ENCODE measurements at places on chromosomes 2 and 18.
A peak's percentile ranks its signal among the peaks of the same experiment; 100 is the strongest.

DNA sequence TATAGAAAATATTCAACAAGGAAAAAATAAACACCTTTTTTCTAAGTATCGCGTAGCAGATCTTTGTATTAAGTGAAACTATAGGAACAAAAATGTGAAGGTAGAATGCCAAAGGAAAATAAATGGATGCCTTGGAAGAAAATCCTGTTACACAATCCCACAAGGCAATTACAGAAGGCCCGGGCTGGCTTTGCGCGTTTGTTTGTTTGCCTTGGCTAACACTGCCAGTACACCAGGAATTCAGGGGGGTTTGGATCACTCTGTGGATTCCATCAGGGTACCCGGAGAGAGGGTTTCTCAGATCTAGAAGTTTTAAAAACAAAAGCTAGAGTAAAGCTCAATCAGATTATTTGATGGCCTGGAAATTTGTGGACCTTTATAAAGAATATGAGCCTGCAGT, 478.3 kb downstream of the FBXO15 start:
- no peaks in the 10 kb centered on the region for H3K36me3 ChIP-seq
- no peak overlapping the region for H3K27ac ChIP-seq
- H3K27me3 ChIP-seq = no peaks in the 10 kb centered on the region
- no peaks in the 10 kb centered on the region for H3K4me1 ChIP-seq

DNA sequence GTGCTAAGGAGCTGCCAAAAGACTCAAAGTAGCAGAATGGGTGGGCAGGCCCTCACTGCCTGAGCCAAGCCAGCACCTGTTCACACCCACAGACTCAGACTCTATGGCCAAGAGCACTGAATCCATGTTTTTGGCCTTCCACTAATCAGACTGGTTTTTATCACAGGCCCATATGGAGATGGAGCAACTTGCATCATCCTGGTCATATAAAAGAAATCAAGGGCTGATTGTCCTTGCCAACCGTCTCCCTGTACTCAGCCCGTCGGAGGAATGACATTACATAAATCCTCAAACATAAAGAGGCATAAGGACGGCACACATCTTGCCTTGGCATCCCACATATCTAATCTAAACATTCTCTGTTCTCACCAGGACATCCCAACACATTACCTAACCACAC, 66.7 kb downstream of the MARCHF4 start:
- H3K36me3 ChIP-seq = no peaks in the 10 kb centered on the region
- DNase-seq = no peak
- H3K27me3 ChIP-seq = peaks cover 9% of the 10 kb centered on the region

- no peaks in the 10 kb centered on the region for H3K27me3 ChIP-seq
- no peak for DNase-seq
- H3K27ac ChIP-seq = no peak overlapping the region
- H3K36me3 ChIP-seq = no peaks in the 10 kb centered on the region
These were observed 29.6 kb downstream of the CYRIA start for GRCh38 chr2:16635791-16636699.

- H3K27me3 ChIP-seq = no peaks in the 10 kb centered on the region
- no peak overlapping the region for H3K4me3 ChIP-seq
- DNase-seq = no peak
- H3K27ac ChIP-seq = no peak overlapping the region
These were observed 338.0 kb downstream of the TDRD15 start for GRCh38 chr2:21461754-21462240.

GRCh38 chr2:9333591-9334171, 89.6 kb downstream of the ITGB1BP1 start:
- H3K4me3 ChIP-seq = no peak overlapping the region
- no peak for DNase-seq
- no peaks in the 10 kb centered on the region for H3K36me3 ChIP-seq
- H3K4me1 ChIP-seq = peaks cover 30% of the 10 kb centered on the region
- no peak overlapping the region for H3K27ac ChIP-seq

DNA sequence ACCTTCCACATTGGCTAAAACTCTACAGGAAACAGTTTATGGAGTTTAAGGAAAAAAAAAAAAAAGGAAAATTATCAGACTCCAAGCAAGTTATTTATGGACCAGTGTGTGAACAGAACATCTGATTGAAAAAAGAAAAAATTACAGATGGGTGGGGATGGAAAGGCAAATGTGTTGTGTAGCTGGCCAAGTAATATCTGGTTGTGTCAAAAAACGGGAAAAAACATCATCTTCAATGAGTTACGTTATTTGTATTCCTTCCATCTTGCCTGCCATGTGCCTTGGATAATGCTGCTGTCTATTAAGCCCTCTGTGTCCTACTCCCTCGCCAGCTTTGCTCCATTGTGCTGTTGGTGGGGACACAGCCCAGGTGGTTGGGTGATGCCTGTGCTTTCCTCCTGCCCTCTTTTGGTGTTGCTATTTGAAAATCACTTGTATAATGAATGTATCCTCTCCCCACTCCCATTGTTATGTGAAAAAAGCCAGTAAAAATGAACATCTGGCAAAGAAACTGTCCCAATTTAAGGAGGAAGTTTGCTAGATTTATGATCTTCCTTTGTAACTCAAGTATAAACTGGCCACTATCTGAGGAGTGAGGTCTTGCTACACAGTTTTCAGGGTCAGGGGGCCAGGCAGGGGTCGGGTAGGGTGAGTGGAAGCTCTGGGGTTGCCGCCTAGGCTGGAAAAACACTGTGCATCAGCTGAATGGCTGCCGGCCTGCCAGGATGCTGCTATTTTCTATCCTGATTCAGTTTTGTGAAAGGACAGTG, 155.9 kb downstream of the FMNL2 start:
- no peaks in the 10 kb centered on the region for H3K4me1 ChIP-seq
- H3K36me3 ChIP-seq = no peaks in the 10 kb centered on the region
- no peak for DNase-seq
- H3K27me3 ChIP-seq = no peaks in the 10 kb centered on the region
- H3K27ac ChIP-seq = no peak overlapping the region
- no peak overlapping the region for H3K4me3 ChIP-seq

DNA sequence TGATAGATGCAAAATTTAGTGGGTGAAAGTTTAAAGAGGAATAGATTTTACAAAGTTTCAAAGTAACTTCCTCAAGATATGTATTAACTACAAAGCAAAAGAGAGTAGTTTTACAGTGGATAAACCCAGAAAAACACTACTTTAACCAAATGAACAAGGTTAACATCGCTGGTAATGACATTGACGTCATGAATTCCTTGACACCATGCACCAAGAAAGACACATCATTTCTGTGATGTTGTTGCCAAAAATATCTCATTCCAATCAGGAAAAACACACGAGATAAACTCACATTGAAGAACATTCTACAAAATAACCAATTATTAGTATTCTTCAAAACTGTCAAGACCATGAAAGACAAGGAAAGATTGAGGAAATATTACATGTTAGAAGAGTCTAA, 605.6 kb upstream of the SETBP1 start:
- no peak overlapping the region for H3K4me3 ChIP-seq
- H3K27me3 ChIP-seq = no peaks in the 10 kb centered on the region
- DNase-seq = no peak
- H3K36me3 ChIP-seq = no peaks in the 10 kb centered on the region

DNA sequence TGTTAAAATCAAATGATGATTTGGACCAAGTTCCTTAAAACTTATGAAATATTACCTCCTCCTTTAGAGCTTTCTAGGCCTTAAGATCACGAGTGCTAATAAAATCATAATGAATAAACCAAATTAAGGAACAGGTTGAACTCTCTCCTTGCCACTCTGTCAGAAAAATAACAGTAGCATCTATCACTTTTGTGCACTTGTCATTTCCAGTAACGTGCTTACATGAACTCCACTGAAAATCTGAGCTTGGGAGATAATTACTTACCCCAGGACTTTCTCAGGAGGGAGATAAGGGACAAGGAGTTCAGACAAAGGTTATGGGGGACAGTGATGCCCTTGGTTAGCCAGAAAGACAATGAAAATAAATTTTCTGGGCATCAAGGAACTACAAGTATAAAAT, 36.0 kb downstream of the EPB41L3 start:
- no peaks in the 10 kb centered on the region for H3K36me3 ChIP-seq
- H3K4me1 ChIP-seq = no peaks in the 10 kb centered on the region
- no peak for DNase-seq

DNA sequence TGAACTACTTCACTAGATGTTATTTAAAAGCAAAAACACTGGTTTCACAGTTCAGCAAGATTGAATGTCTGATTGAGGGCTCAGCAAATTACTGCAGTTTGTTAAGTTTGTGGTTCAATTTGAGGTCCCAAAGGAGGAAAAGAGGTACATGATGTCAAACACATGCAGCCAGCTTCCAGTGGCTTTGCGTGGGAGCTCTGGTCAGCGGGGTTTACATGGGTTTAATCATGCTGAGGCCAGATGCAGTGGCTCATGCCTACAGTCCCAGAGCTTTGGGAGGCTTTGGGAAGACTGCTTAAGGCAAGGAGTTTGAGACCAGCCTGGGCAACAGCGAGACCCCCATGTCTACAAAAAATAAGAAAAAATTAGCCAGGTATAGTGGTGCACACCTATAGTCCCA, 111.5 kb downstream of the MAPK4 start:
- H3K36me3 ChIP-seq = no peaks in the 10 kb centered on the region
- no peaks in the 10 kb centered on the region for H3K4me1 ChIP-seq
- no peak overlapping the region for H3K4me3 ChIP-seq
- H3K27ac ChIP-seq = no peak overlapping the region
- H3K27me3 ChIP-seq = no peaks in the 10 kb centered on the region

- no peak overlapping the region for H3K4me3 ChIP-seq
- H3K27ac ChIP-seq = no peak overlapping the region
- no peaks in the 10 kb centered on the region for H3K36me3 ChIP-seq
- H3K27me3 ChIP-seq = no peaks in the 10 kb centered on the region
These were observed 1308.2 kb upstream of the NRXN1 start for GRCh38 chr2:52340171-52340570.

- H3K27me3 ChIP-seq = peaks cover 54% of the 10 kb centered on the region
- H3K4me3 ChIP-seq = no peak overlapping the region
- DNase-seq = no peak
- H3K4me1 ChIP-seq = peaks cover 8% of the 10 kb centered on the region
- no peaks in the 10 kb centered on the region for H3K36me3 ChIP-seq
These were observed 53.1 kb downstream of the MERTK start for GRCh38 chr2:111951486-111951885.

- H3K27ac ChIP-seq = no peak overlapping the region
- no peaks in the 10 kb centered on the region for H3K36me3 ChIP-seq
- no peaks in the 10 kb centered on the region for H3K4me1 ChIP-seq
- no peak overlapping the region for H3K4me3 ChIP-seq
- no peaks in the 10 kb centered on the region for H3K27me3 ChIP-seq
- DNase-seq = no peak
These were observed 1194.7 kb upstream of the CRIM1 start for GRCh38 chr2:35160871-35161270.

- H3K4me3 ChIP-seq = no peak overlapping the region
- H3K36me3 ChIP-seq = no peaks in the 10 kb centered on the region
- H3K27me3 ChIP-seq = no peaks in the 10 kb centered on the region
- H3K27ac ChIP-seq = peak overlapping the region; percentile 85
- peaks cover 65% of the 10 kb centered on the region for H3K4me1 ChIP-seq
These were observed 26.2 kb downstream of the ATAD2B start for GRCh38 chr2:23900541-23901322.

GRCh38 chr2:41101281-41101680, 649.4 kb upstream of the SLC8A1 start:
- DNase-seq = no peak
- no peak overlapping the region for H3K27ac ChIP-seq
- no peaks in the 10 kb centered on the region for H3K27me3 ChIP-seq
- H3K4me3 ChIP-seq = no peak overlapping the region
- no peaks in the 10 kb centered on the region for H3K4me1 ChIP-seq
- no peaks in the 10 kb centered on the region for H3K36me3 ChIP-seq

GRCh38 chr18:55248495-55248894, 289.2 kb upstream of the CCDC68 start:
- H3K4me1 ChIP-seq = peaks cover 4% of the 10 kb centered on the region
- H3K27me3 ChIP-seq = no peaks in the 10 kb centered on the region
- H3K27ac ChIP-seq = no peak overlapping the region
- no peak overlapping the region for H3K4me3 ChIP-seq
- H3K36me3 ChIP-seq = no peaks in the 10 kb centered on the region

DNA sequence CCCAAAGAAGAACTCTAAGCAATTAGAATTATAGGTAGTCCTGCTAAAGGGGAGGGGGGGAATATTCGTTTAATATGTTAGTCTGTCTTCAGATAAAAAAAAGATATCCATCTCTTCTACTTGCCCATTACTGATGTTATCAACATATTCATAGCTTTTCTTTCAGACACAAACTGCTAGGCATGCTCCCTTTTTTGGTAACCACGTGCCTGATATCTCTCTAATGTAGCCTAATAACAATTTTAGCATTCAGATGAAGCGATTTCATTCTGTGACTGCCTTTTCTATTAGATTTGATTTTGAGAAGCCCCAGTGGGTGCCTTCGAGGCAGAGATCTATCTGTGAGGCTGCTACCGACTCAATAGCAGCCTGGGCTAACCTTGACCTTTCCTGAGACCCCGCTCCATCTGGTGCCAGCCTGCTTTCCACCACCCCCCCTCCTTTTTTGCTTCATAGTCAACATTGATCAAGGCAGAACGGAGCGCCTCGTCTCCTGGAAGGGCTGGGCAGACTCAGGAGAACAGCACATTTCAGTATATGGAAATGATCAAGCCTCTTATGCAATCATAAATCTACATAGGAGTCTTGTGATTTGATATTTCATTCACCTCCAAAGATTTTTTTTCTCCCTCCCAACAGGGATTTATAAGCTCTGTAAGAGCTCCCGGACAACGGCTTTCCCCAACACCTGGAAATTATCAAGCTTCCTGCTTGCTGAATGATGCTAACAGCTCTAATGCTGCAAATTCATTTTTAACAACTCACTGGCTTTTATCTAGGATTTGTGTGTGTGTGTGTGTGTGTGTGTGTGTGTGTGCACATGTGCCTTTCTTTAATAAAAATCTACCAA, 14.7 kb upstream of the BCL11A start:
- H3K36me3 ChIP-seq = no peaks in the 10 kb centered on the region
- no peaks in the 10 kb centered on the region for H3K27me3 ChIP-seq
- H3K27ac ChIP-seq = no peak overlapping the region
- H3K4me3 ChIP-seq = no peak overlapping the region
- DNase-seq = no peak

DNA sequence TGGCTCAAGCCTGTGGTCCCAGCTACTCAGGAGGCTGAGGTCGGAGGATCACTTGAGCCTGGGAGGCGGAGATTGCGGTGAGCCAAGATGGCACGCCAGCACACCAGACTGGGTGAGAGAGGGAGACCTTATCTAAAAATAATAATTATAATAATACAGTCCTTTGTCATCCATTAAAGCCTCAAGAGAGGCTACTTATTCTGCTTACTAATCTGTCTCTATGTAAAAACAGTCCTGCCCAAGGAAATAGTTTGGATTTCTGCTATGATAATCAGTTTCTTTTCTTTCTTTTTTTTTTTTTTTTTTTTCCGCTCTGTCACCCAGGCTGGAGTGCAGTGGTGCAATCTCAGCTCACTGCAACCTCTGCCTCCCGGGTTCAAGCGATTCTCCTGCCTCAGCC, 228.3 kb downstream of the C1D start:
- DNase-seq = no peak
- no peaks in the 10 kb centered on the region for H3K36me3 ChIP-seq
- H3K27ac ChIP-seq = no peak overlapping the region
- no peaks in the 10 kb centered on the region for H3K27me3 ChIP-seq
- H3K4me1 ChIP-seq = no peaks in the 10 kb centered on the region

- H3K36me3 ChIP-seq = no peaks in the 10 kb centered on the region
- H3K4me3 ChIP-seq = no peak overlapping the region
- no peaks in the 10 kb centered on the region for H3K4me1 ChIP-seq
- DNase-seq = no peak
- no peaks in the 10 kb centered on the region for H3K27me3 ChIP-seq
These were observed 28.5 kb downstream of the CNDP1 start for GRCh38 chr18:74562775-74563174.
